Activated CD4-positive, alpha-beta T cell treated with anti-CD3 and anti-CD28 coated beads, Interleukin-2, amount 50 U/mL, for 4 hours (primary cell): ENCODE measurements at places on chromosomes 1 and 21.

DNA sequence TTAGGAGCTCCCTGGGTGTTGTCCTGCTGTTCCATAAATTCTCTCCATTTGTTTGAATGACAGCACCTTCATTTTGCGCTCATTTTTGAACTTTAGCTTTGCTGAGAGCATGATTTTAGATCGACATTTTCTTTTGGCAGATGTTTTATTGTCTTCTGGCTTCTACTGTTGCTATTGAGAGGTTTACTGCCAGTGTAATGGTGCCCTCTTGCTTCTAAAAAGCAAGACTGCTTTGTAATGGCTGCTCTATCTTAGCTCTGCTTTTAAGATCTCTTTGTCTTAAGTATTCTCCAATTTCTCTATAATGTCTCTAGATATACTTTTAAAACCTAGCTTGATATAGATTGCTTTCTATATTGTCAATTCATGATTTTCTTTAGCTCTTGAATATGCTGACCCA lies 27.8 kb downstream of the THEM4 start:
- no peak for DNase-seq

DNA sequence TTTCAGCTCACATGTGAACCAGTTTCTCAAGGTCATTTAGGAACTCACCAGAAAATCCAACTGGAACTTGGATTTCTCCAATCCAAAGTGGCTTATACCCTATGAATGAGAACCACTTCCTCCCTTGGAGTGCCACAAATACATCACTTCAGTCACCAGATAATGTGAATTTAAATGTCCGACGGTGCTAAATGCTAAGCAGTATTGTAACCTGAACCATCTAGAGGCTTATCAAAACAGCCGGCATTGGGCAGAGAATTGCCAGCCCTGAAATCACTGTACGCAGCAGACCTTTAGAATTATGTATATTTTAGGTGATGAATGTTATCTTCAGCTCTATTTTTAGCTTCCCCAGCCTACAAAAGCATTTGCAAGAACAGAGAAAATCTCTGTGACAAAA lies 76.8 kb upstream of the COX20 start:
- DNase-seq: no peak

DNA sequence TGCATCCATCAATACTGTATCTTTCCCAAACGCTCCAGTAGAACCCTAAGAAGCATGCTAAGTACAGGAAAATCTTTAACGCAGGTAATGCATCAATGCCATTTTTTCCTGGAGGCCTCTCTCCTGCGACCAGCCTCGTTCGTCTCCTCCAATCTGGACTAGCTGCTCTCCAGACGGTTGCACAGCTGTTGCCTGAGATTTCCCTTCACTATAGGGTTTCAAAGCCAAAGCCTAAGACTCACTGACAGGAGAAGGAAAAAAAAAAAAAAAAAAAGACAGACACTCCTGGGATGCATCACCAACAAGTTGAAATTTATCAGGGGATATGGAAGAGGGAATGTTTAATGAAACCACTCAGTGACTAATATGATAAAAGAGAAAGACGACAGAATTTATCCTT lies 93.0 kb downstream of the APP start:
- no peak for DNase-seq

DNA sequence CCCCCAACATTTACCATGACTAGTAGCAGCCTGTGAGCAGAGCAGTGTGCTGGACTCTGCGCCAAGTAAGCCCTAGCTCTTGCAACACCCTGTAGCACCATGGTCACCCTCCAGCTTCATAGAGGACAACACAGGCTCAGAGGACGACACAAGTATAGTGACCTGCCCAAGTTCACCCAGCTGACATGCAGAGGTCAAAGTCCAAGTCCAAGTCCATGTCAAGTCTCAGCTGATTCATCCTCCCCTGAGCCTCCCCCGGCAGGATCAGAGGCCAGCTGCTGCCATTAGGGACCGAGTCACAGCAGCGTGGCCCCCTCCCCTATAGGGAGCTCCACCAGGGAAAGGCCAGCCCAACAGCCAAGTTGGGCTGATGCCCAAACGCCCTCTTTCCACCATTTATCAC lies 15.9 kb downstream of the SDC3 start:
- DNase-seq: no peak

GRCh38 chr1:93177991-93178390 lies 2.2 kb downstream of the TMED5 start:
- DNase-seq: no peak

DNA sequence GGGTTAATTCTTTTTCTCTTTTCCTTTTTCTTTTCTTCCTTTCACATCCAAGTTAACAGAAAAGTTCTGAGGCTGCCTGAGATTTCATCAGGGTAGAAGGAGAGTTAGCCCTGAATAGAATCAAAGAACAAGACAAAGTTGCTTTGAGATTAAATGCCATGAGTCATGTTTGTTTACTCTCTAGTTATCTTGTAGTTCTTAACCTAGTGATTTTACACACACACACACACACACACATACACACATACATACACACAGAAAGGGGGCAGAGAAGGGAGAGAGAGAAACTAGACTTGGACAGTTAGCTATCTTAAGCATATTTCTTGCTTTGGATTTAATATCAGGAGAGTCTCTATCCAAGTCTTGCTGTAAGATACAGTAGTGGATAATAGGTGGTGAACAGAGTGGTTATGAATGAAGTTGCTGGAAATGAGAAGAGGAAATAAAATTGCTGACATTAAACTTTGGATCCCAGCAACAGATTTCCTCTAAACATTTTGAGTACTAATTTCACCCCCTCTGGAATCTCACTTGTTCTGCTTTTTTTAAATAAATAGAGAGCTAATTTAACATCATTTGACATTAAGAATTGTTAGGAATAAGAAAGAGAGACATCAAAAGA lies 19.9 kb downstream of the PLA2G4A start:
- no peak for DNase-seq

DNA sequence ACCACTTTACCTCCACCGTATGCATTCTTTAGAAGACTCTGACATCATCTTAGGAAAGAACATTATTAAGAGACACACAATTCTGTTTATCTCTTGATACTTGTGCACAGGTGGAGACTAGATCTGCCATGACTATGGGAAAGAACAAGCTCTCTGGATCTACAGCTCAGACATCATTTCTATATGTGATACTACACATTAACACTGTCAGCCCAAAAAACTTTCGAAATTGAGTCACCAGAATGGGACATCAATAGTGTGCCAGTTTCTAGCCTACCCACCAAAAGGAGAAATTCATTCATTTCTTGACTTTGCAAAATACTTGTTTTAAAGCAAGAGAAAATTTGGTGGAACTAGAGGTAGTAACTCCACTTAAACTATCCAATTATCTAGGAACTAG lies 6.0 kb upstream of the EVI5 start:
- no peak for DNase-seq

DNA sequence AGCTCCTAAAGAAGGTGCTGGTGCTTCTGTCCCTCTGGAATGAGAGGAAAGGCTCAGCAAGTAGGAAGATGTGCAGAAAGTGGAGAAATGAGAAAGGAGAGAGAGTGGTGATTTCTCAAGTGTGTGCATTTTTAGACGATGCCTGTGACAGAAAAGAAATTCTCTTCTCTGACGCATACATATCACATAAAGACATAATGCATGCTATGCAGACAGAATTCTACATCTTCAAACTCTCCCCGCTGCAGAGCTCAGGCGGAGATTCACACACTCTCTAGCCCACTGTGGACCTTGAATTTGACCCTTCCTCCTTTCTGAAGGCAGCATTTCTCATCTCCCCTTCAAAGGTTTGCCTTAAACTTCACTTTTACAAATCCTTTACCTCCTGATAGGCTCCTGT lies 52.0 kb upstream of the CAMK1G start:
- DNase-seq: no peak

GRCh38 chr1:29896791-29897714 lies 660.7 kb downstream of the PTPRU start:
- no peak for DNase-seq

- no peak for DNase-seq
Observed at GRCh38 chr1:59396387-59396786, 99.5 kb downstream of the FGGY start.

GRCh38 chr1:169110689-169111447 lies 4.4 kb downstream of the ATP1B1 start:
- DNase-seq: no peak

GRCh38 chr1:226825037-226825745 lies 45.2 kb upstream of the PSEN2 start:
- no peak for DNase-seq

- no peak for DNase-seq
Observed at GRCh38 chr21:39315603-39316445, 2.4 kb upstream of the BRWD1 start.

GRCh38 chr21:21530680-21531079 lies 532.5 kb downstream of the NCAM2 start:
- DNase-seq: no peak

- no peak for DNase-seq
Observed at GRCh38 chr1:172531412-172532182, 1.4 kb upstream of the SUCO start.

DNA sequence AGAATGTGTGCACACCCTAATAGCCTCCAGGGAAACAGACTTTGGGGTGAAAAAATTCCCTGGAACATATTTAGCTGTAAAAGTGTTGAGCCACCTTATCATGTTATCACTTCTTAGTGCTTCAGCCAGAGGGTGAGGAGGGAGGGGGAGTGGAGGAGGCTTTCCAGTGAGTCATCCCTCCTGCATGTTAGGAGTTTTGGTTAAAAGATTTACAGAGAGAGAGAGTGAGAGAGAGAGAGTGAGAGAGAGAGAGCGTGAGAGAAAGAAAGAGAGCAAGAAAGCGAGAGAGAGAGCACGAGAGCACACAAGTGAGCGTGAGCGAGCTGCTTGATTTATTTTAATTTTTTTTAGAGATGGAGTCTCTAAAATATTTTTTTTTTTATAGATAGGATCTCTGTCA lies 13.5 kb upstream of the CACNA1E start:
- no peak for DNase-seq

GRCh38 chr1:27598902-27599528 lies 4.9 kb downstream of the AHDC1 start:
- DNase-seq: peak; percentile 54

DNA sequence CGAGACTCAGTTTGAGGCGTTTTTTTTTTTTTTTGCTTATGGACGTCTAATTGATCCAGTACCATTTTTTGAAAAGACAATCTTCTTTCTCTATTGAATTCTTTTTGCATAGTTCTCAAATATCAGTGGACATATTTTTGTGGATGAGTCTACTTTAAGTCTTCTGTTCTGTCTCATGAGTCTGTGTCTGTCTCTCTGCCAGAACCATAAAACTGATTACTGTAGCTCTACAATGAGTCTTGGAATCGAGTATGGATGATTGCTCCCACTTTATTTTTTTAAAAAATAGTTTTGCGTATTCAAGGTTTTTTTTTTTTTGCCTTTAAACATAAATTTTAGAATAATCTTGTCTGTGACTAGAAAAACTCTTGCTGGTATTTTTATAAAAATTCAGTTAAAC lies 323.5 kb downstream of the ZNF326 start:
- no peak for DNase-seq

- no peak for DNase-seq
Observed at GRCh38 chr1:19723874-19724273, 59.2 kb downstream of the HTR6 start.

DNA sequence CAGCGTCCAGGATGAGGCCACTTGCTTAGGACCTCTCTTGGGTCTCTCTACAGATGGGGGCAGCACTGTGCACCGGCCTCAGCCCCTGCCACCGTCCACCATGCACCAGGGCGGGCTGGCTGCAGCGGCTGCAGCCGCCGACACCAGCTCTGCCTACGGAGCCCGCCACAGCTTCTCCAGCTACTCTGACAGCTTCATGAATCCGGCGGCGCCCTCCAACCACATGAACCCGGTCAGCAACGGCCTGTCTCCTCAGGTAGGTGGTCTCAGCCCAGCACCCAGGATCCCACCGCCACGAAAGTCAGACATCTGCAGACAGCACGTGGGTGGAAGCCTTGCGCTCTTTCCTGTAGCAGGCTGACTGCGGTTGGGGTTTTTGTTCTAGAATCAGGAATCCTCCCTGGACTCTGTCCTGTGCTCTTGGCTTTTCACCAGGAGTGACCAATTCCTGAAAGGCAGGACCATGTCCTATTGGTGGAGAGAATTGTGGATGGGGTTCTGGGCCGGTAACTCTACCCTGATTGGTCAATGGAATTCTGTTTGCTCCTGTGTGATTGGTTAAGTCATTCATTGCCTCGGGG lies 72.5 kb downstream of the PAX7 start:
- DNase-seq: no peak

- no peak for DNase-seq
Observed at GRCh38 chr1:174938281-174939007, 61.3 kb upstream of the CACYBP start.

DNA sequence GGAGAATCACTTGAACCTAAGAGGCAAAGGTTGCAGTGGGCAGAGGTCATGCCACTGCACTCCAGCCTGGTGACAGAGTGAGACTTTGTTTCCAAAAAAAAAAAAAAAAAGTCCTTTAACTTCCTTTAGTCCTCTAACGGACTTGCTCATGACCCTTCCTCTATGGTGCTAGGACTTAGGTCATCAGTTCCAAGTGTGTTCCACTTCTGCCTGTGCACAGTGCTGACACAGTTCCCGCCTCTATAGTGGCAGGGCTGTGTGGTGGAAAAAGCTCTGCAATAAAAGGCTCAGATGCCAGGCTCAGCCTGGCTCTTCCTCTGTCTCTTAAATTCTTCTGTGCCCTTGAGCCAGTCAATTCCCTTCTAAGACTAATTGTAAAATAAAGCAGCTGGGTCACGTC lies 22.0 kb downstream of the CC2D1B start:
- DNase-seq: no peak

DNA sequence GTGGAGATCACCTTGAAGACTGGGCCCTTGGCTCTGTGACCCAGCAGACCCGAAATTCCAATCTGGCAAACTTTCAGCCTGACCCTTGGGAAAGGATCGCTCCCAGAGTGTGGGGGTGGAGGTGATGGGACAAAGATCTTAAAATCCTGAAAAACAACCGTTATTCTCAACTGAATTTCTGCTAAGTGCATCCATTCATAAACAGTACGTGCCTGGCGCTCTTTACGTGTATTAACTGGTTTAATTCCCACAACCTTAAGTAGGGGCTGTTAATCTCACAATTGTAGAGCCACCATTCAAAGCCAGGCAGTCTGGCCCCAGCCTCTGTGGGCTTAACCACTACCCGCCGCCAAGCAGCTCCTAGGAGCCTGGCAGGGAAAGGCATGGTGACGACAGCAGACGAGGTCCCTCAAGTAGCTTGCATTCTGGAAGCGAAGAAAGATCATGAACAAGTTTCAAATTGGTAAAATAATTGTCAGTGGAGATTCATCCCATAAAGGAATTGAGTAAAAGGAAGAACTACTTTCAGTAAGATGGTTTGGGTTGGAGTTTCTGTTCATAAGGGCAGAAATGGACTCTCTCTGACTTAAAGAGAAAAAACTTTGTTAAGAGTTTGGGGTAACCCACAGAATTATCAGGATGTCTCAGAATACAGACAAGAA lies 11.4 kb upstream of the RGS16 start:
- peak; percentile 22 for DNase-seq

- DNase-seq: no peak
Observed at GRCh38 chr1:10033359-10033845, 644 bp downstream of the UBE4B start.
